ENCODE measurements at places on chromosomes 5 and 9.

- no peak for DNase-seq
Observed at GRCh38 chr5:166127766-166128570, 2163.5 kb upstream of the WWC1 start.

- DNase-seq = no peak
Observed at GRCh38 chr5:33753704-33754103, 138.1 kb downstream of the ADAMTS12 start.

DNA sequence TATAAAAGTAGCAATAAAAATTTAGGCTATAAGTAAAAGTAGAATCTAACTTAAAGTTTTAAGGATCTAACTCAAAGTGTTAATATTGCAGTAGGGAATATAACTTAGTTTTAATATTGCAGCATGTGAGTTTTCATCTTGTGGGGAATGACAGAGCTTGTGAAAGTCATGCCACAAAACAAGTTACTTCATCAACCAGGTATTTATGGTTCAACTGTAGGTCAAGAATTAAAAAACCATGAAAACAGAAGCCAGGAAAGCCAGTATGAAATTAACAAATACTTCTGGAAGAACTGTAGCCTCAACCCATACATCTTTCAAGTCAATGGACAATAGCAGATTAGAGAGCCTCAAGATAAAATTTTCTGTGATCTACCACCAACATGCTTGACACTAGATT is 19.0 kb downstream of the HMGCS1 start:
- no peak for DNase-seq

DNA sequence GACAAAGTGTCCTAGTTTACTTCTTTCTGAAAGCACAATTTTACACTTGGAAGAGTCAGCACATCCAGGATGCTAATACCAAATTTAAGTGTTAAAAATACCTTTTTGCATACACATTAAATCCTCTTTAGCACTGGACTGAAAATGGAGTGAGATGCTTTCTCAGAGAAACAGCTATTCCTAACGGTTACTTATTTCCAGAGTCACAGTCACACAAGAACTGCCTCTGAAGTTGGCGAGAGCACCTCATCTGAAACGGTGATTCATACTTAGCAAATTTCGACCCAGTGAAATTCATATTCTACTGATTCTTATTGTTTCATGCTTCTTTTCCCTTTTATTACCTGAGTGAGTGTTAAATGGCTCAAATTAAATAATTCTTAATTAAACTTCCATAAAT is 12.2 kb downstream of the CDH18 start:
- DNase-seq = no peak

DNA sequence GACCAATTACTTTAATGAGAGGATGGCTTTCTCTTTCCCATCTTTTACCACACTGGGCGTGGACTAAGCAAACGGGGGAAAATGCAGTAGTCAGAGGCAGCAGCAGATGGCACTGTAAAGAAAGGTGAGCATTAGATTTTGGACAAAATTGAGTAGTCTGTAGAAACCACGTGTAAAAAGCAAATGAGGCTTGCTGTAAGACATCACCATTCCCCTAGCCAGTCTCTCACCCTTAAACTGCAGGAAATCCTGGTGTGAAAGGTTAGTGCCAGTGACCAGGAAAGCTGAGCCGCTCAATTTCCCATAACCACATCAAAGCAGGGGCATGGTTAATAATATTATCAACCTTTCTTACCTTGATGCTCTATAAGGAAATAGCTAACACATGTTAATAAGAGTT is 31.8 kb downstream of the SPATA31C2 start:
- no peak for DNase-seq

DNA sequence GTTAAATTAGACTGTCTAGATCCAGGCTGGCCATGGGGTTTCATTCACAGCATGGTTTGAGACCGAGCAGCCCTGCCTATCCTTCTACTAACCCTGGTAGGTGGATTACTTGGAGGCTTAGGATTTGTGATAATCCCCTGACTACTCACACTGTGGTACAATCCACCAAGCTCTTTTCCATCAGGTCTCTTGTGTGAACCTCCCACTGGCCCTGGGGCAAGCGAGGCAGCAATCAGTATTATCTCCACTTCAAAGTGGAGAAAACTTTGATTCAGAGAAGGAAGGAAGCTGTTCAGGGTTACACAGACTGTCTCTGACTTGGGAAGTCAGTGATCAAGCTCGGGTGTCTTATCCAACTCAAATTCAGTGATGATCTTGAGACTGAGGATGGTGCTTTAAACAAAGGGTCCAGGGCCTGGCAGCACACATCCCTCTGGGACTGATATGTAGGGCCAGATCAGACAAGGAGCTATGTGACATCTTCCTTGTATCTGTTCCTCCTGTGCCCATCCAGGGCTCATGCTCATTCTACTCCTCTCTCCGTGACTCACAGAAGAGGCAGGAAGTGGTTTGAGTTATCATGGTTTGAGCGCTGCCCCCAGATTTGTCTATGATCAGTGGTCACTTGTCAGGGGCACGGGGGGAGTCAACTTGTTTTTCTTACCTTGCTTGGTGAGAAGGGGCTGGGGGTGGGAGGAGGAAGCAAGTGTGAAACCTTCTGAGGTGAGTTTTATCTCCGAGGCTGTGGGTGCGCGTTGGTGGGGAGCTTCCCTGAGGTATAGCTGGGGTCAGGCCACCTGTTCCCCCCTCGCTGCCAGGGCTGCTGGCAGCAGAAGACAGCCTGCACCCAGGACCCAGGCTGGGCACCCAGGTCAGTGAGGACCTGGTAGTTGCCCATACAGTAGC is 48.6 kb downstream of the RGS3 start:
- no peak for DNase-seq

DNA sequence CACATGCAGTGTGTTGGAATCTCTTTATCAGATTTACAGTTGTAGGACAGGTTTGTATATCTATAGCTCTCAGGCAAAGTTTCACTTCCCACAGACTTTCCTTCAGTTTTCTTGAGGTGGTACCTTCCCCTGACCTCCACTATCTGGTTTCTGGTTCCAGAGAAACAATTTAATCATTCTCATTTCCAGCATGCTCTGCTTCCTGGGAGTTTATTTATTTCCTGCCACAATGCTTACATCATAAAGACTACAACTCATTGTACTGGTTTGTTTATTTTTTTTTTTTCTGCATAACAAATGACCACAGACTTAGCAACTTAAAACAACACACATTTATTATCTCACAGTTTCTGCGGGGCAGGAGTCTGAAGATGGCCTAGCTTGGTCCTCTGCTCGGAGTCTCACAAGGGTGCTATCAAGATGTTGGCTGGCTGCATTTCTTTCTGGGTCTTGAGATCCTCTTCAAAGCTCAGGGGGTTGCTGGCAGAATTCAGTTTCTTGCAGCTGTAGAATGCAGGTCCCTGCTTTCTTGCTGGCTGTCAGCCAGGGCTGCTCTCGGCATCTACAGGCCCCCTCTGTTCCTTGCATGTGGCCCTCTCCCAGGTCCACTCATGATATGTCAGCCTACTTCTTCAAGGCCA is 247.7 kb downstream of the ENC1 start:
- DNase-seq = no peak

DNA sequence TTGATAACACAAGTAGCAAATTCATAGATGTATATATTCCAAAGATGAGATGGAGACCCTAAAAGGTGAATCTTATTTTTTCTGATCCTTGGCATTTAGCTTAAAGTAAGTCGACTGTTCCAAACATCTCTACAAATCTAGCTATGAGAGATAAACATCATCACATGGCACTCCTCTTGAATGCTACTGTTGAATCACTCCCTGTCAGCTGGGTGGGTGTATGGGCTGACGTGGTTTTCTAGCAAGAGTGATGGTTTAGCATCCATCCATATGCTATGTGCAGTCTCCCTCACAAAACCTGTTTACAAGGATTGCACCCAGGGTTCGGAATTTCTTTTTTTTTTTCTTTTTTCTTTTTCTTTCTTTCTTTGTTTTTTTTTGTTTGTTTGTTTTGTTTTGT is 13.8 kb downstream of the ACO1 start:
- no peak for DNase-seq

DNA sequence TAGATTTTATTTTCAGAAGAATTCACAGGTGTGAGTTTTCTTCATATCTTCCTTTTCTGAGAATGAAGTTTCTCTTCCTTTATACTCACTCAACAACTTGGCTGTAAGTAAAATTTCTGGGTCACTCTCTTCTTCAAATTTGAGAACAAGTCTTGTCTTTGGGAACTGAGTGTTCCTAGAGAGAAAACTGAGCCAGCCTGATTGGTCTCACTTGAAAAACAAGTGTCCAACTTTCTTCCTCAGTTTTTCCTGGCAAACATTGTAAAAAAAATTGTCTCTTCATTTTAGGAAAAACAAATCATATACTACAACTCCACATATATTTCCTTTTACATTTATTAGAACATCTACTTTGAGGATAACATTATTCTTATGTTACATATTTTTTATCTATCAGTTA is 156.1 kb upstream of the GHR start:
- no peak for DNase-seq

DNA sequence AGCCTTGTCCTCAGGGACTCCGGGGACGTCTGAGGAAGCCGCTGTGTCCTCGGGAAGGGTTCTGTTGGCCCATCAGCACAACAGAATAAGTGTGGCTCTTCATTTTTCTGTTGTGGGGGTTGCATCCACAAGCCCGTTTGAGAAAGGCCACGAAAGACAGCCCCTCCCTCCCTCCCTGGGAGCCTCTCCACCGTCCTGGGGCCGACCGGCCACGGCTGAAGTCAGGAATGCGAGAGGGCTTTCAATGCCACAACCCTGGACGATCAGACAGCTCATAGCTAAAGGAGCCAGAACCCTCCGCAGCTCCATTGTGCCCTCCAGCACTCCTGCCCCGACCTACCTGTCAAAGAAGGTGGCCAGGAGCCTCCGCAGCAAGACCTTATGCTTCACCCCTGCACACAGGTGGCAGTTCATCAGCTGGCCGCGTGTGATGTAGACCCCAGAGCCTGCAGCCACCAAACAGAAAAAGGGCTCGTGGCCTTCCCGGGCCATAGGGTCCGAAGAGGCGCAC is 52.4 kb upstream of the UBAC1 start:
- DNase-seq = no peak

DNA sequence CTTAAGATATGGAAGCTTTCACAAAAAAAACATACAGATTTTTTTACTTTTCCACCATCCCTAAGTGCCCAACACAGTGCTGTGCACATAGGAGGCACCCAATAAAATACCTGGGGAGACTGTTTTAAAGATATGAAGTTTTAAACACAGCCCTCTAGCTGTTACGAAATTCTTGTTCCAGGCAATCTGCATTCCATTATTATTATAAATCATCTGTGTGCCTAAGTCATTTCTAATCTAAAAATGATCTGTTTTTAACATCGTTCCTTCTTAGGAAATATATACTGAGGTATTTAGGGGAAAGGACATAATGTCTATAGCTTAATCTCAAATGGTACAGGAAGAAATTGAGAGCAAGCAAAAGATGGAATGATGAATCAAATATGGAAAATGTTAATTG is 32.7 kb upstream of the ISCA1 start:
- no peak for DNase-seq

DNA sequence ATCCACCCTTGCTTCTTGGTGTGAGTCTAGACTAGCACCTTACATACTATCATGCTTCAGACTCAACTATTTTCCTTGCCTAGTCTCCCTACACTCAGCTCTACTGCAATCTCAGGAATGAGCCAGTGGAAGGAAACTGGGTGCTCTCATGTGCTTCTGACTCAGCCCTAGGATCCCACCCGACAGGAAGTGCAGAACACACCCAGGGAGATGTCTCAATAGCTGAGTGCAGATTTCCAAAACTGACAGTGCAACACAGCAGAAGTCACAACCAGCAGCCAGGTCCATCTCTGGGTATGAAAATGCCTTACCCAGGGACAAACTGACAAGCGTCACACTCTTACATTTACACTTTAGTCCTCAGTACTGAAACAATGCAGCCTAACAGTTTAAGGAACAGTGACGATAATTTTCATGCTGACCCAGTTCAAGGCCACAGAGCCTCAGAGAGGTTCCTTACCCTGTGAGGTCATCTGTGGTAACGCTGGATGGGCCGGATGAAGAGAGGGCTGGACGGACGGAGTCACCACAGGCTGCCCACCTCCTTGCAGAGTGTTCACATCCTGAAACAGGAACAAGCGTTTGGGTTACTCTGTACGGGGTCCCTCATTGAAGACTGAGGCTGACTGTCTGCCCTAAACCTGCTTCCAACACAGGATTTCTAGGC is 33.0 kb downstream of the FKBP15 start:
- DNase-seq = peak; percentile 10

- no peak for DNase-seq
Observed at GRCh38 chr5:56123531-56124243, 109.4 kb downstream of the ANKRD55 start.

GRCh38 chr9:31597977-31598376 is 786.5 kb upstream of the ACO1 start:
- DNase-seq = no peak

GRCh38 chr5:38576442-38576841 is 20.0 kb upstream of the LIFR start:
- no peak for DNase-seq

GRCh38 chr5:11684607-11685006 is 219.6 kb downstream of the CTNND2 start:
- no peak for DNase-seq

- peak; percentile 29 for DNase-seq
Observed at GRCh38 chr9:136947028-136947891, 2.2 kb downstream of the C8G start.

- DNase-seq = no peak
Observed at GRCh38 chr9:109717342-109717741, 62.7 kb upstream of the PALM2AKAP2 start.

DNA sequence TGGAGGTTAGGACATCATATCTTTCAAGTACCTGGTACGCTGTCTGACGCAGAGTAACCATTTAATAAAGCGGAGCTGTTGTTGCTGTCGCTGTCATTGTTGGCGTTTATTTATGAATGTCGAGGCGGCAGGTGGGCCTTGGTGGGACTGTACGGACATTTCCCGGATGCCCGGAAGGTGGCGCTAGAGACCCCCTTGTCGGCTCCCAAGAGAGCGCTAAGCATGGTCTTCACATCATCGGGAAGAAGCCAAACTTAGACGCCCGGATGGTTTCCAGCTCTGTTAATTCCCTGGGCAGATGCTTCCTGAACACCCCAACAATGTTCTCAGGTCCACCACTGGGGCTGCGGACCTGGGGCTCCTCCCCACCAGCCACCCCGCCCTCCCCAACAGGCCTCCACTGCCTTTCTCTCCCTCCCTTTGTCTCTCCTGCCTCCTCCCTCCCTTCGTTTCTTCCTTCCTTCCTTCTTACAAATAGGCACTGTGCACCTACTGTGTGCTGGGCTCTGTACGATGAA is 54.1 kb downstream of the DUSP1 start:
- peak; percentile 42 for DNase-seq

DNA sequence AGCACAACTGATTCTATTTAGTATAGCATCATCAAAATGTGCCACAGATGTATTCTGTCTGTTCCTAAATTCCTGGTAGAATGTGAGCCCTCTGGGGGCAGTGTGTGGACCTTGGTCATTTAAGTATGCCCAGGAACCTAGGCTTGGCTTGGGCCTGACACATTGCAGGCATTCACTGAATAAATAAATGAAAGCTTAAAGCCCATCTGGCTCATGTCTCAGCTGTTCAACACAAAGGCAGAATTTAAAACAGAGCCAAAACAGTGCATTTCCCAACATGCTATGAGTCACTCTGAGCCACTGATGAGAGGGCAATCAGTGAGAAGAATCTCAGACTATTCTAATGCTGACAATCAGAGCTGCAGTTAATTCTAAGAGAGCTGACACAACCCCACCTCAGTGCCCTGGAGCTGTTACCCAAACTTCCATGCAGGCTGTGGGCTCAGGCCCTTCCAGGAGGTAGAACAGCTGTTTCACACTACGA is 8.1 kb downstream of the FAM193B start:
- peak; percentile 63 for DNase-seq

GRCh38 chr9:109767404-109767803 is 12.6 kb upstream of the PALM2AKAP2 start:
- DNase-seq = no peak

- DNase-seq = no peak
Observed at GRCh38 chr9:123359546-123359945, 3.5 kb downstream of the CRB2 start.

All from C1 segment of cervical spinal cord (tissue), 14 donors.